ENCODE measurements at places on chromosomes 5 and 9.

- no peak for DNase-seq
Observed at GRCh38 chr9:16131264-16131663, 578.4 kb downstream of the CCDC171 start.

GRCh38 chr9:6460189-6460768 is 47.3 kb downstream of the UHRF2 start:
- no peak for DNase-seq

- no peak for DNase-seq
Observed at GRCh38 chr5:145531038-145531734, 304.0 kb downstream of the PRELID2 start.

GRCh38 chr9:8907868-8908267 is 1108.3 kb upstream of the DMAC1 start:
- no peak for DNase-seq

GRCh38 chr5:168151041-168151440 is 140.4 kb upstream of the WWC1 start:
- DNase-seq, result no peak

- no peak for DNase-seq
Observed at GRCh38 chr9:21239911-21240310, at the start of gene IFNA14. Gene IFNA14 (minus strand): TSS chr9:21240005. CDS start chr9:21239935, 70 bp downstream.

DNA sequence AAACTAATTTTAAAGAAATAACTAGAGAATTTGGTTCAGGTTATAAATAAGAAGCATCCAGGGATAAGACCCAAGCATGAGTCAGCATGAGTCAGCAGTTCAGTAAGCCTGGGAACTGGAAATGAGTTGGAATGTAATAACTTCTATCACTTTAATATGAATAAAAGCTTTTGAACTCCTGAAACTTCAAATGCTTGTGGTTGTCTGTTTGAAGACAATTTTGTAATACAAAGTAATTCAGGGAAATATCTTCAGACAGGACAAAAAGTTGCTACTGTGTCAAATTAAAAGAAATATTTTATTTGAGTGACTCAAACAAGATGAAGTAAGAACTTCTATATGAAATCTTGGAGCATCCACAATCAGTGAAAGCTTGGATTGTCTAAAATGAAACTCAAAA is 331.2 kb upstream of the DAB2 start:
- no peak for DNase-seq
